ENCODE measurements at places on chromosomes 5 and 9.

- peak; percentile 83 for DNase-seq
These were observed 129.9 kb downstream of the RXRA start for GRCh38 chr9:134455934-134456755.

- DNase-seq: no peak
These were observed 247.5 kb upstream of the RPS23 start for GRCh38 chr5:82525626-82526025.

GRCh38 chr5:110478895-110479294 is 247.6 kb downstream of the TMEM232 start:
- no peak for DNase-seq

DNA sequence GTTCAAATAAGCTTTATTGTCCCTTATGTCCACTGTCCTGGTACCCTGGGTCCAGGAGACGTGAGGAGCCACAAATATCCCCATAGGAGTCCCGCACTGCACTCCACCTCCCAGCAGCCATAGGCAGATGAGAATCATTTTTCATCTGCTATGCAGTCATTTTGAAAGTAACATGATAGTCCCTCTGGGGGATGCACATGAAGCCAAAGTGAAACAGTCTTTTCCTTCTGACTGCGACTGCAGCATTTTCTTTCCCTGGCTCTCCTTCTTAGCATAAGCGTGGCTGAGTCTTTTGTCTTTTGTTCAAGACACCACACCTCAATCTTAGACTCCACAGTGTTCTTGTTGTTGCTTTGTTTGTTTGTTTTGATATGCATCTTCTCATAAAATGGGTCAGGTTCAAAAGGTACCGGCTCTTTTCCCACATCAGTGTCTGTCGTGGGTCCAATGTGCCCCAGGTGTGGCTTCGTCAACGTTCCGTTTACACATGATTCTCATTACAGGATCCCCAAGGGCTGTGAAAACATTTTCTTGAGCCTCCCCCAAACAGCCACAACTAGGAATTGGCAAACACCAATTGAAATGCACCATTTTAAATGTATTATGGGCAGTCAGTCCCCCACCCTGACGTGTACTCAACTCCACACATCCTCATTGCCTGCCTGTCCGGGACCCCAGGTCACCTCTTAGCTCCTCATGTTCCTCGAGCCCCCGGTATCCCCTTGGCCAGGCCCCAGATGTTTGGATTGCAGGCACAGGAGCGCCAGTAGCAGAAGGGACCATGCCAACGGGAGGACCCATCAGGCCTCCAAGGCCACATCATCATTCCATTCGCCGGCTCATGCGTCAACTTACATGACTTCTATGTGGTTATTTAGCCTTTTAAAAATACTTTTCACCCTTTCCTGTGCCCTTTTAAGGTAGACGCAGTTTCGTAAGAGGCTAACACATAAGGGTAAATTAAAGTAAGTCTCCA is 237.8 kb upstream of the DAPK1 start:
- no peak for DNase-seq
